ENCODE measurements at places on chromosomes 16 and 17.

DNA sequence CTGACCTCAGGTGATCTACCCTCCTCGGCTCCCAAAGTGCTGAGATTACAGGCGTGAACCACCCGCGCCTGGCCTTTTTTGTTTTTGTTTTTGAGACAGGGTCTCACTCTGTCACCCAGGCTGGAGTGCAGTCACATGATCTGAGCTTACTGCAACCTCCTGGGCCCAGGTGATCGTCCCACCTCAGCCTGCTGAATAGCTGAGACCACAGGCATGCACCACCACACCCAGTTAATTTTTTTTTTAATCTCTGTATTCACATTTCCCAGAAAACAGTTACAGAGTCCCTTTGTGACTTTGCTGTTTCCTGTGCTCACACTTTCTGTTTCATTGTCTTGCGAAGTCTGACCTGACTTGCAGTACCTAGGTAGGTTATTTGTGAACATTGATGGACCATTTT lies 2.7 kb downstream of the CLUAP1 start:
- H3K27me3 ChIP-seq: no peaks in the 10 kb centered on the region
- H3K36me3 ChIP-seq: peaks cover 32% of the 10 kb centered on the region

- H3K27ac ChIP-seq: peak overlapping the region; percentile 71
- no peak overlapping the region for H3K4me3 ChIP-seq
- no peaks in the 10 kb centered on the region for H3K27me3 ChIP-seq
- no peaks in the 10 kb centered on the region for H3K36me3 ChIP-seq
- no peak for DNase-seq
Measured at GRCh38 chr17:19248151-19248927, 11.2 kb downstream of the EPN2 start.

GRCh38 chr16:53257001-53257400 lies 177.3 kb upstream of the RBL2 start:
- H3K27me3 ChIP-seq: no peaks in the 10 kb centered on the region
- H3K36me3 ChIP-seq: peaks cover 69% of the 10 kb centered on the region
- DNase-seq: no peak
- H3K4me3 ChIP-seq: no peak overlapping the region
- H3K4me1 ChIP-seq: no peaks in the 10 kb centered on the region

GRCh38 chr17:4751932-4752331 lies 12.2 kb upstream of the CXCL16 start:
- no peak for DNase-seq
- H3K4me1 ChIP-seq: peaks cover 10% of the 10 kb centered on the region
- no peaks in the 10 kb centered on the region for H3K36me3 ChIP-seq
- no peak overlapping the region for H3K27ac ChIP-seq
- no peaks in the 10 kb centered on the region for H3K27me3 ChIP-seq

DNA sequence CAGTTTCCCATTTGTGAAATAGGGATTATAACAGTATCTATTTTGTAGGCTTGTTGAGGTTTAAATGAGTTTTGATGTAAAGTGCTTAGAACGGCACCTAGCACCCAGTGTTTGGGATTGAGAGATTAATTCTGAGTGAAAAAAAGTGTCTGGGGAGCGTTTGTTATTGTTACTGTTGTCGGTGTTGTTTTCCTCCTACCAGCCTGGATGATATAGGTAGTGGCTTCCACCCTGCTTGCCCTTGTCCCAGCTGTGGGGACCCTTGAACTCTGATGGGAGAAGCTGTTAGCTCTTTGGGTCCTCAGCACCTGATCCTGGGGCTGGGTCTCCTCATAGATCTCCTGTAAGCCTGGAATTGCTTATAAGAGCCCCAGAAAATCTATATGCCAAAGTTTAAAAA lies 4.9 kb downstream of the FMNL1 start:
- H3K27me3 ChIP-seq: no peaks in the 10 kb centered on the region
- H3K36me3 ChIP-seq: no peaks in the 10 kb centered on the region
- H3K27ac ChIP-seq: peak overlapping the region; percentile 86

- H3K27me3 ChIP-seq: no peaks in the 10 kb centered on the region
- no peak overlapping the region for H3K4me3 ChIP-seq
- H3K4me1 ChIP-seq: peaks cover 8% of the 10 kb centered on the region
- no peak overlapping the region for H3K27ac ChIP-seq
- no peak for DNase-seq
- H3K36me3 ChIP-seq: no peaks in the 10 kb centered on the region
Measured at GRCh38 chr17:50679008-50679544, 28.6 kb downstream of the ANKRD40 start.

- no peak overlapping the region for H3K4me3 ChIP-seq
- no peaks in the 10 kb centered on the region for H3K4me1 ChIP-seq
- H3K27me3 ChIP-seq: no peaks in the 10 kb centered on the region
- DNase-seq: no peak
- H3K36me3 ChIP-seq: no peaks in the 10 kb centered on the region
- H3K27ac ChIP-seq: no peak overlapping the region
Measured at GRCh38 chr16:69005641-69006355, 99.7 kb upstream of the HAS3 start.

- H3K36me3 ChIP-seq: no peaks in the 10 kb centered on the region
- no peak overlapping the region for H3K4me3 ChIP-seq
- H3K27ac ChIP-seq: no peak overlapping the region
- peaks cover 16% of the 10 kb centered on the region for H3K4me1 ChIP-seq
- DNase-seq: no peak
Measured at GRCh38 chr17:38579934-38580333, 25.8 kb downstream of the SRCIN1 start.

GRCh38 chr17:4534928-4535666 lies 20.1 kb downstream of the MYBBP1A start:
- H3K4me3 ChIP-seq: no peak overlapping the region
- no peak for DNase-seq
- H3K27me3 ChIP-seq: no peaks in the 10 kb centered on the region
- H3K36me3 ChIP-seq: peaks cover 26% of the 10 kb centered on the region
- H3K27ac ChIP-seq: peak overlapping the region; percentile 49

DNA sequence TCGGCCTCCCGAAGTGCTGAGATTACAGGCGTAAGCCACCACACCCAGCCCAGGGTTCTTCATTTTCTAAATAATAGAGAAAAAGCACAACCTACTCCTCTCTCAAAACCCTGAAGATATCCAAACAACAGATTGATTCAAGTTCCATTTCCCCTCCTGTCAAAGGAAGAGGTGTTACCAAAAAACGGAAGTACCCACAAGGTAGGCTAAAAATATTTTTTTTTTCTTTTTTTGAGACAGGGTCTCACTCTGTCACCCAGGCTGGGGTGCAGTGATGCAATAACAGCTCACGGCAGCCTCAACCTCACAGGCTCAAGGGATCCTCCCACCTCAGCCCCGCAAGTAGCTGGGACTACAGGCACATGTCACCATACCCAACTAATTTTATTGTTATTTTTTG lies 18.9 kb downstream of the UTP6 start:
- no peak overlapping the region for H3K4me3 ChIP-seq
- peaks cover 82% of the 10 kb centered on the region for H3K36me3 ChIP-seq
- H3K4me1 ChIP-seq: no peaks in the 10 kb centered on the region
- no peaks in the 10 kb centered on the region for H3K27me3 ChIP-seq

DNA sequence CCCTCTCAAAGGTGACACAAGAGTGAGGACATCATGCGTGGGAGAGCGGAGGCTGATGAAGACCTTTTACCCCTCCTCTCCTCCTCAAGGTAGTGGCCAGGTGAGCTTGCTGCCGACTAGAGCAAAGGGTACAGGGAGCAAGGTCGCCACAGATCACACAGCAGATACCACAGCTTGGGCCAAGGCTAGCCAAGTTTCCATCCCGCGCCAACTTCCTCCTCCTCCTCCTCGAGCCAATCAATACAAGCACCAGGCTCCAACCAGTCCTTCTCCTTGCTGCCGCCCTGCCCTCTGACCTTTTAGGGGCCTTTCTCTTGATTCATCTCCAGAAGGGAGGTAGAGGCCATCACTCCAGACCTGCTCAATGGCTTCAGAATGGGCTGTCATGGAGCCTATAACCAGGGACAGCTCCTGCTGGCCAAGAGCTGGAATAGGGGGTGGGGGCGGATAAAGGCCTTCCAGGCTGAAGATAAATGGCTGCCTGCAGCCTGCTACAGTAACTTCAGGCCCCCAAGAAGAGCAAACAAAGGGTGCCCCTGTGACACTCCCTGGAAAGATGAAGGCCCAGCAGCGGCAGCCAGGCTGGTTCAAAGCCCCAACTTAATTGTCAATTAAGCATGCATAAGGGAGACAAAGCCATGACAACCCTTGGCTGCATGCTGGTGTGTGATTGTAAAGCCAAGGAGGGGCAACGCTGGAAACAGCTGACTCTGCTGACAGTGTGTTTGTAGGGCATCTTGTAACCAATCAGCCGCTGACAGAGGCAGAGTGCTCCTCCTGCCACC lies 17.8 kb downstream of the HNF1B start:
- no peak overlapping the region for H3K27ac ChIP-seq
- no peaks in the 10 kb centered on the region for H3K36me3 ChIP-seq
- H3K4me1 ChIP-seq: no peaks in the 10 kb centered on the region
- no peak overlapping the region for H3K4me3 ChIP-seq

DNA sequence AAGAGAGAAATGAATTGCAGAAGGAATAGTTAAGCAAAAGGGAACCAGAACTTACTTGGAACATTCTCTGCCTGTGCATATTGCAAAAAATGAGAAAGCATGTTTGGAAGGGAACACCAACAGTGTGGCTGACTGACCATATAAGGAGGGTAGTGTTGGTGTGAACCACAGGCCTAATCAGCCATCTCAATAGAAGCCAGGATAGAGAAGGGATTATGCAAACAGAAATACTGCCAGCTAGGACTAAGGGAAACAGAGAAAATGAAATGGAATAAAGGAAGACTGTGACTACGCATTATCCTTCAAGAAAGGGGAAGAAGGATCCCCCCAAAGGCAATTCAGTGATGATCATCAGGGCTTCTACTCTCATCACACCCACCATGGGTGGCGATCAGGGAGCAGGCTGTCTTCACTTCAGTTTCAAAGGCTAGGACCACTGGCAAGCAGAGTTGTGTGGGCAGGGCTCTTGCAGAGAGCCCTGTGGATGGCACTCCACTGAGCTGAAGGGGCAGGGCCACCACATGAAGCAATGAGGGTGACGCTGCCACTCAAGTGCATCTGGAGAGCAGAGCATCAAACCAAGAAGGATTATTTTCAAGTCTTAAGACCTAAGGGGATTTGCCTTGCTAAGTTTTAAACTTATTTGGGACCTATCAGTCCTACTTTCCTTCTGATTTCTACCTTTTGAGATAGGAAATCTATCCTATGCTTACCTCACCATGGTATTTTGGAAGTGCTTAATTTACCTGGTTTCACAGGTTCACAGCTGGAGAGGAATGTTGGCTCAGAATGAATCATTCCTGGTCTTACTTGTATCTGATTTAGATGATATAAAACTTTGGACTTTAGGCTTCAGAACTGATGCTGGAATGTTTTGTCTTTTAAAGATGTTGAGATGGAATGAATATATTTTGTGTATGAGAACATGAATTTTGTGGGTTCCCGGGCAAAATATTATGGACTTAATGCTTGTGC lies 140.5 kb downstream of the SSH2 start:
- peaks cover 29% of the 10 kb centered on the region for H3K4me1 ChIP-seq
- DNase-seq: peak; percentile 60
- no peaks in the 10 kb centered on the region for H3K27me3 ChIP-seq
- H3K27ac ChIP-seq: peak overlapping the region; percentile 66
- H3K36me3 ChIP-seq: no peaks in the 10 kb centered on the region
- no peak overlapping the region for H3K4me3 ChIP-seq

DNA sequence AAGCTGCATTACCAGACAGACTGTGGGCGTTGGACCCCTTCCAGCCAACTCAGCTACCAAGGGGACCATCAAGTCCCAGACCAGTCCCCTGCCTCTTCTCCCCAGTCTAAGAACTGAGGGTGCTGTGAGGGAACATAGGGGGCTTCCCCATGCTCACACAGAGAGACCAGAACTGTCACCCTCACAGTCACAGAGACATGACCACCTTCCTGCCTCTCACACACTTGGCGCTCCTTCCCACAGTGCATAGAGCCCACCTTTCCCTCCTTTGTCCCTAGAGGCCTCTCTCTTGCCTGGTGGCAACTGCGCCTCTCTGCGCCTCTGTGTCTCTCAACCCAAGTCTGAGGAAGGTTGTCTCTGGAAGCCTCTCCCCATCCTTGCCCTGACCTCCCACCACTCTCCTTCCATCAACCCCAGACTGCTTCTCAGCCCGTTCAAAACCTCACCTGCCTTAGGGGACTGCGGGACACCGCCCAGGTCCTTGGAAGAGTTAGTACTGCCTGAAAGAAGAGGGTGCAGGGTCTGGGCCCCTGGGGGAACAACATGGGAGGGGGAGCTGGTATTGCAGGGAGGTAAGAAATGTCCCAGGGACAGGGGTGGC lies 6.1 kb upstream of the LHX1 start:
- no peaks in the 10 kb centered on the region for H3K4me1 ChIP-seq
- H3K36me3 ChIP-seq: no peaks in the 10 kb centered on the region
- no peak for DNase-seq
- no peak overlapping the region for H3K4me3 ChIP-seq
- H3K27ac ChIP-seq: no peak overlapping the region

DNA sequence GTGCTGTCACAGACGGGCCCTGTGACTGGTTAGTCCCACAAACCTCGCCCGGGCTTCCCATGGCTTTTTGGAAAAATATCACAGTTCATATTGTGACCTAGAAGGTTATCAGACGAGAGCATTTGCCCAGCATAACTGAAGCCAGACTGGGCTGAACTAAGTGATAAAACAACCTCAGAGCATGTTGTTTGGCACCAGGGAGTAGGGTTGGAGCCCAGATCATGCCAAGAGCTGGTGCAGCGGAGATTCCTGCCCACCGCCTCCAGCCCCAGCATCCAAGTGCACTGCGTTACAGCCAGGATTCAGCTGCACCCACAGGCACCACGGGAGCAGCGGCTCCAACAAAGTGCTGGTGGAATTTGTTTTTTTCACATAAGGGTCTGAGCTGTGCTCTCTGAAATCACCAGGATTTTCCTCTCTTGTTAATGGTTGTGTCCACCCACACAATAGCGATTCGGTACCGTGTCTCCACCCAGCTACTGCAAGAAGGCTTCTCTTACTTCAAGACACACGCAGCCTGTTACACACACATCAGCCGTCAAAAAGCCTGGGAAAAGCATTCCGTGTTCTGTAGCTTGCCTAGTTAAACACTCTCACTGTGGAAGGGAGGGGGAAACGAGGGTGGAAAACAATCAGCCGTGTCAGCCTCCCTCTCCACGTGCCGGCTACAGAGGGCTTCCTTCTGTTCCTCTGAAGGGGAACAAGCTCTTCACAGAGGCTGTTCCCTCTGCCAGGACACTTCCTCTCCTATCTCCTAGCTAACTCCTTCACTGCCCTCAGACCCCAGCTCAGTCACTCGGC lies 273.8 kb downstream of the C16orf95 start:
- H3K4me3 ChIP-seq: no peak overlapping the region
- no peak for DNase-seq
- peaks cover 19% of the 10 kb centered on the region for H3K4me1 ChIP-seq
- no peaks in the 10 kb centered on the region for H3K36me3 ChIP-seq
- H3K27ac ChIP-seq: peak overlapping the region; percentile 42

DNA sequence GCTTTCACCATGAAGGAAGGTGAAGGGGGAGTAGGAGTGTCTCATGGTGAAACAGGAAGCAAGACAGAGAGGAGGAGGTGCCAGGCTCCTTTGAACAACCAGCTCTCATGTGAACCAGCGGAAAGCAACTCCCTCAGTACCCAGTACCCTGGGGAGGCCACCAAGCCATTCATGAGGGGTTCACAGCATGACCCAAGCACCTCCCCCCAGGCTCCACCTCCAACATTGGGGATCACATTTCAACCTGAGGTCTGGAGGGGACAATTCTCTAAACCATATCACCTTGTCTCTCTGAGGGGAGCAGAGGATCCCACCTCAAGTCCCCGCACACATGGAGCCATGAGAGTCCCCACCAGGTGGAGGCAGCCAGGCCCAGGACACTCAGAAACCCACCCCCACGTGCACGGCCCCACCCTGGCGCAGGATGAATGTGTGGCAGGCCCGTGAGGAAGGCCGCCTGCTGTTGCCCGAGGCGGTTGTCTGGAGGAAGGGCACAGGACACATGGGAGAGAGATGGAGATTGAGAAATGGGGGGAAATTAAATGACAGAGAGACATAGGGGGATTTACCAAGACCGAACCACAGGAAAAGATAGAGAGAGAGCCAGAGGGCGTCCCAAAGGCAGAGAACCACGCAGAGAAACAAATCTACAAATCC lies 85.9 kb downstream of the TMEM132E start:
- H3K27ac ChIP-seq: no peak overlapping the region
- no peak overlapping the region for H3K4me3 ChIP-seq
- H3K27me3 ChIP-seq: no peaks in the 10 kb centered on the region

Data from right atrium auricular region (tissue), 2 donors.